MCF 10A (cell line): ENCODE measurements at places on chromosomes 5 and 9.

- DNase-seq = no peak
- no peaks in the 10 kb centered on the region for H3K36me3 ChIP-seq
- H3K27me3 ChIP-seq = no peaks in the 10 kb centered on the region
- no peaks in the 10 kb centered on the region for H3K4me1 ChIP-seq
- no peak overlapping the region for H3K27ac ChIP-seq
Observed at GRCh38 chr9:129394886-129395279, 216.8 kb upstream of the IER5L start.

DNA sequence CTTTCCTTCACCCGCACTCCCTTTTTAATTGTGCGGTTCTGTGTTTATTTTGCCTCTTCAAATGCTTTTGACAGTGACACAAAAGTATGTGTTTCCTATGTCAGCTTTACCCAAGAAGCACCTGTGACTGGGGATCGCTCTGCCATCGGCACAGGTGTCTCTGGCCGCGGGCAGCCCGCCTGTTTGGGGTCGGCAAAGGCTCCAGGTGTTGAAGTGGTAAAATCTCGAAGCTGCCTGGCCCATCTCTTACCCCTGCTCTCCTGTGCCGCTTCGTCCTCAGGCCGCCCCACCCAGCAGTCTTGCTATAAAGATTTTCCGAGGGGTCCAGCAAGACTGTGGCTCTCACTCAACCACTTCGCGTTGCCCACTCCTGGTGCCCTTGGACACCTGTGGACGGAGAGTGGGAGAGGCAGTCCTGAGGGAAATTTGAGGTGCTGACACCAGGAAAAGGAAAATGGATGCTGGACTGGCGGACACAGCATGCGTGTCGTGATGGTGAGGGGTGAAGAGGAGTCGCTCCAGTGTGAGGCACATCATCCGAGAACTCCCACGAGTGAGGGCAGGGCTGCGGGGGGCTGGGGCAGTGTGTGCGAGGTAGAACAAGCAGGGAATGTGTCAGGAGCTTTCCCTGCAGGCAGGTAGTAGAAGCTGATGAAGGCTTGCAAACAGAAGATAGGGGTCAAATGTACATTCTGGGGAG, 29.1 kb upstream of the CEP72 start:
- H3K36me3 ChIP-seq = no peaks in the 10 kb centered on the region
- no peak overlapping the region for H3K27ac ChIP-seq
- H3K27me3 ChIP-seq = peaks cover 68% of the 10 kb centered on the region

DNA sequence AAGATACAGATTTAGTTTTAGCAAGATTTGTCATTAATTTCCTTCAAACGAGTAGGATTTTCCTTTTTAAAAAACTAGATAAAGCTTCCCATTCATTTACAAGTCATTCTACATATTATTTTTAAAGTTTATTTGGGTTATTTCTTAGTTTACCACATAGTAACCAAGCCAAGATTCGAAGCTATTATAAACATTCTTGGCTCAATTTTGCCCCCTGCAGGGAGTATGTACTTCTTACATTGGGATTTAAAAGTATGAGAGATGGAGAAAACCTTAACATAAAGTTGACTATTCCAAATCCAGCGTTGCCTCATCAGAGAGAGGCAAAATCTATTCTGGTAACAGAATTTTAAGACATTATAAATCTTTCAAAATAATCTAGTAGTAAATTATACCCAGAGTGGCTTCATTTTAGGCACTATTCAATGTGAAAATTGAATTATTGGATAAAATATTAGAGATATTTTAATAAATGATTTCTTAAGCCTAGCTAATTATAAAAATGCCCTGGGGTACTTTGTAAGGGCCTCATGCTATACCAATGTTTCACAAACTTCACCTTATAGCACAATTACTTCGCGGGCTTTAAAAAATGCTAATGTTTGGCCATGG, 39.1 kb downstream of the FBN2 start:
- H3K36me3 ChIP-seq = peaks cover 20% of the 10 kb centered on the region
- H3K4me1 ChIP-seq = peaks cover 8% of the 10 kb centered on the region
- H3K4me3 ChIP-seq = no peak overlapping the region
- no peaks in the 10 kb centered on the region for H3K27me3 ChIP-seq
- DNase-seq = peak; percentile 77

DNA sequence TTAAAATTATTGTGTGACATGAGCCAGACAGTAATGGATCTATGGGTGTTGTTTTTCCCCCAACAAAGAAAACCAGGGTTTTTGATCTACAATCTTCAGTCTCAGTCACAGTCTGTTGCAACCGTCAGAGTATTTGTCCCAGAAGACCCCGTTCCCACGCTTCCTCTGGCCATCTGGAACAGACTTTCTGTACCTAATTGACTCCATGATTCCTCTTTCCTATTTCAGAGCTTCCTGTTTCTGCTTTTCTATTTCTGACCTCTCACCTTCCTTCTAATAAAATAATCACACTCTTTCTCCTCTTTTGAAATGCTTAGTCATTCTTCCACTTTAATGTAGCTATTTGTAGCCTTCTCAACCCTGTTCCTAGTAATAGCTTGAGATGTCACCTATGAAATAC, 1044.8 kb downstream of the DTWD2 start:
- no peak overlapping the region for H3K27ac ChIP-seq
- H3K27me3 ChIP-seq = no peaks in the 10 kb centered on the region
- no peak overlapping the region for H3K4me3 ChIP-seq
- no peaks in the 10 kb centered on the region for H3K4me1 ChIP-seq
- no peaks in the 10 kb centered on the region for H3K36me3 ChIP-seq

- no peaks in the 10 kb centered on the region for H3K36me3 ChIP-seq
- DNase-seq = no peak
- H3K27ac ChIP-seq = no peak overlapping the region
- H3K4me3 ChIP-seq = no peak overlapping the region
- no peaks in the 10 kb centered on the region for H3K27me3 ChIP-seq
Observed at GRCh38 chr5:73125289-73125688, 4.9 kb downstream of the TMEM171 start.

DNA sequence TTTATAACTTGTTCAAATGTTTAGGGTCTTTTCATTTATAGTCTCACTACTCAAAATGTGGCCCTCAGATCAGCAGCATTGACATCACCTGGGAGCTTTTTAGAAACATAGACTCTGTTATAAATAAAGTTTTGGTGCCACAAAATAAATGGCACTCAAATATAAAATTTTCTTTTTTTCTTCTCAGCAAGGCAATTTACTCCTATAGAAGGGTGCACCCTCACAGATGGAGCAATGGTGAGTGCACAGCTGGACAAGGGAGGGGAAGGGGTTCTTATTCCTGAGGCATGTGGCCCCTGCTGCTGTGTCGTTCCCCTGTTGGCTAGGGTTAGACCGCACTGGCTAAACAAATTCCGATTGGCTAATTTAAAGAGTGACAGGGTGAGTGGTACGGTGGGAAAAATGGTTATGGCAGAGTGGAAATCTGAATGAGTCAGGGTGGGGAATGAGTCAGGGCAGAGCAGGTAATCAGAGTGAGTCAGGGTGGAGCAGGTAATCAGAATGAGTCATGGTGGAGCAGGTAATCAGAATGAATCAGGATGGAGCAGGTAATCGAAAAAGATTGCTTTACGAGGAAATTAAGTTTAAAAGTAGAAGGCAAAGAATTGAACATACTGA, 31.8 kb upstream of the C7 start:
- peak; percentile 32 for DNase-seq
- no peaks in the 10 kb centered on the region for H3K27me3 ChIP-seq
- H3K36me3 ChIP-seq = no peaks in the 10 kb centered on the region
- H3K4me3 ChIP-seq = no peak overlapping the region

DNA sequence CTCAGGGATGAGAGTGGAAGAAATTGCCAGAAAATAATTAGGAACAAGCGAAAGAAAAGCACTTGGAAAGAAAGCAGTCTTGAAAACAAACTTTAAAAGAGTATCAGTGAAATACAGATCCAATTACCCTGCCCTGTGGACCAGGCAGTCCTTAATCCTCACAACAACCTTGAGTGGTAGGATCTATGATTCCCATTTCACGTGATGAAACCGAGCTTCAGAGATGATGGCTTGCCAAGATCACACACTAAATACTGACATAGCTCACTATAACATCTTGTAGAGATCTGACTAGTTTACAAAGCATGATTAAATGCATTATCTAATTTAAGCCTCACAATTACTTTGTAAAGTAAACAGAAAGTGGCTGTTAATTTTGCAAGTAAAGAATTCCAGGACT, 55.5 kb upstream of the ABCA1 start:
- no peaks in the 10 kb centered on the region for H3K27me3 ChIP-seq
- peaks cover 12% of the 10 kb centered on the region for H3K4me1 ChIP-seq
- H3K36me3 ChIP-seq = peaks cover 7% of the 10 kb centered on the region
- H3K27ac ChIP-seq = no peak overlapping the region
- H3K4me3 ChIP-seq = no peak overlapping the region

- DNase-seq = no peak
- peaks cover 10% of the 10 kb centered on the region for H3K4me1 ChIP-seq
- no peaks in the 10 kb centered on the region for H3K27me3 ChIP-seq
- peaks cover 25% of the 10 kb centered on the region for H3K36me3 ChIP-seq
- no peak overlapping the region for H3K27ac ChIP-seq
Observed at GRCh38 chr9:621201-621855, 220.2 kb upstream of the DMRT1 start.

- no peak for DNase-seq
- no peaks in the 10 kb centered on the region for H3K27me3 ChIP-seq
- H3K4me3 ChIP-seq = no peak overlapping the region
- H3K36me3 ChIP-seq = no peaks in the 10 kb centered on the region
- H3K27ac ChIP-seq = no peak overlapping the region
Observed at GRCh38 chr9:93680443-93681268, 104.3 kb downstream of the PHF2 start.

- H3K4me1 ChIP-seq = no peaks in the 10 kb centered on the region
- H3K27ac ChIP-seq = no peak overlapping the region
- H3K4me3 ChIP-seq = no peak overlapping the region
- no peak for DNase-seq
- peaks cover 37% of the 10 kb centered on the region for H3K36me3 ChIP-seq
- no peaks in the 10 kb centered on the region for H3K27me3 ChIP-seq
Observed at GRCh38 chr5:34826347-34826746, 12.6 kb upstream of the TTC23L start.

GRCh38 chr5:138334867-138335447, 3.1 kb upstream of the FAM53C start:
- no peaks in the 10 kb centered on the region for H3K27me3 ChIP-seq
- peak; percentile 22 for DNase-seq
- peaks cover 21% of the 10 kb centered on the region for H3K36me3 ChIP-seq
- H3K4me3 ChIP-seq = no peak overlapping the region
- peaks cover 49% of the 10 kb centered on the region for H3K4me1 ChIP-seq
- no peak overlapping the region for H3K27ac ChIP-seq

DNA sequence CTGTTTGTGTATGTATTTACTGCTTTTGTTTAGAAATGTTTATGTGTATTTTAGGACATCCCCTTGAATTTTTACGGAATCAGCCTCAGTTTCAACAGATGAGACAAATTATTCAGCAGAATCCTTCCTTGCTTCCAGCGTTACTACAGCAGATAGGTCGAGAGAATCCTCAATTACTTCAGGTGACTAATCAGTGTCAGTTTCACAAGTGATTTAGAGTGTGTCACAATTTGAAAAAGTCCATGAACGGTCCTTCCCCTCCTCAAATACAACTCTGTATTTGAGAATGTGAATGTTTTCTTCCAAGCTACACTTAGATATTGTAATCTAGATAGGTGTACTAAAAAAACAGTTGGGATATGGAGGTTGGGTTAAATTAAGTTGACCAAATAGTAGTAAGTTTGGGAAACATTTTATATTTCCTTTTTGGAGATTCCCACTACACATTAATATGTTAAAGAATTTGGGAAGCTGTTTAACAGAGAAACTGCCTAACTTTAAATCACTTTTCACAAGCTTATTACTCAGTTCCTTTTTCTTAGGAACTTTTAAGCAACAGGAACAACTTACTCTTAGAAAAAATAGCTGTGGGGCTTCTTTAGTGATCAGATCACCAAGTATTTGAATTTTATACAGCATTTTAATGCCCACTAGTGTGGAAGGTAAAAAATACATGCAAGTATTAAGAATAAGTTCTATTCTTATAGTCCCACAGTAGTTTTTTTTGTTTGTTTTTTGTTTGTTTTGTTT, 40.9 kb downstream of the RAD23B start:
- H3K4me3 ChIP-seq = no peak overlapping the region
- DNase-seq = peak; percentile 38
- H3K4me1 ChIP-seq = peaks cover 6% of the 10 kb centered on the region
- H3K27me3 ChIP-seq = no peaks in the 10 kb centered on the region

DNA sequence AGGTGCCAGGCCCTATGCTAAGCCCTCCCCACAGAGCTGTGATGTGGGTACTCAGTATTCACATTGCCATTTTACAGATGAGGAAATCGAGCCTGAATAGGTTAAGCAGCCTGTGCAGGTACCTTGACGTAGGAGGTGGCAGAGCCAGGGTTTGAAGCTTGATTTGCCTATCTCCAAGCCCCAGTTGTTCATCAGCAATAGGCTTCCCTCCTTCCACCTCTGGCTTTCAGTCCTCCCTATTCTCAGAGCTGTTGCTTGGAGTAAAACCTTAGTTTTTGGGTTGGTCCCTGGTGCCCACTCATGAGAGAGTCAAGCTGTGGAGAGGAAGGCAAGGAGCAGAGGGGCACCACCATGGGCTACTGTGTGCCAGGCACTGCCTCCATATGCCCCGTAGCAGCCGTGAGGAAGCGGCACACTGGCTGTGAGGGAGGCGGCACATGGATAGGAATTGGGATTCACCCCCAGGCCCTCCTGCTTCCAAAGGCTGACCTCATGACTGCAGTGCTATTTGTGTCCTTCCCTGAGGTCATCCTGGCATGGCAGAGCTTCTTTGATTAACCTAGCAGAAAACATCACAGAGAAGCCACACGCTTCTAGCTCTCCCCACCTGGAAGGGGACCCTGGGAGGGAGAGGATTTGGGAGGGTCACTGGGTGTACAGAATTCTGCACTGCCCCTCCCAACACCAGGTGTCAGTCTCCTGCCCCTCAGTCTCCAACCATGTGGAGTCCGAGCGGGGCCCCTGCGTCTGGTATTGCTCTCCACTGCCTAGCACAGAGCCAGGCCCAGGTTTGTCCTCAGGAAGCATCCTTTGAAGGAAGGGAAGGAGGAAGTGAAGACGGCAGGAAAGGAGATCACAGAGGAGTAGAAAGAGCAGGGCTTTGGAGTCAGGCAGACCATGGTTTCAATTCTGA, 109.8 kb downstream of the RGS3 start:
- no peak overlapping the region for H3K4me3 ChIP-seq
- H3K36me3 ChIP-seq = peaks cover 11% of the 10 kb centered on the region
- peaks cover 38% of the 10 kb centered on the region for H3K4me1 ChIP-seq
- DNase-seq = no peak

DNA sequence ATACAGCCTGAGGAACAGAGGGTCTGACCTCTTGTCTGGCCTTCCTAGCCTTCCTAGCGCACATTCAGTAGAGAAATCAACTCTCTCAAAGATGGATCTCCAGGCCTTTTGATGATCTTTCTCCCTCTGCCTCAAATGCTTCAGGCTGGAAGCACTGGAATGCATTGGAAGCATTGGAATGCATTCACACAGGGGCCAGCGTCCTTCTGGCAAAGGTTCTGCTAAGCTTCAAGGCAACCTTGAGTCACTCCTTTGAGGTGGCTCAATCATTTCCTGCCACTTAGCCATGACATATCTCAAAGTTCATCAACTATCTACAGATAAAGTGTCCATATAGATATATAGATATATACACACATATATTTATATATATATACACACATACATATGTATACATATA, 42.9 kb downstream of the OR2K2 start:
- no peaks in the 10 kb centered on the region for H3K27me3 ChIP-seq
- peaks cover 5% of the 10 kb centered on the region for H3K4me1 ChIP-seq
- no peaks in the 10 kb centered on the region for H3K36me3 ChIP-seq
- H3K27ac ChIP-seq = no peak overlapping the region
- peak; percentile 39 for DNase-seq
- no peak overlapping the region for H3K4me3 ChIP-seq
